Adrenal gland (tissue), 19 donors: ENCODE measurements at places on chromosomes 1 and 21. TPM values are rescaled to one million over a fixed set of nuclear protein-coding genes. Genes with fewer than 3 reads are reported as not detected.
A peak's percentile ranks its signal among the peaks of the same experiment; 100 is the strongest.

GRCh38 chr1:204828352-204828850 lies 42.3 kb upstream of the NFASC start:
- no peaks in the 10 kb centered on the region for H3K27me3 ChIP-seq
- DNase-seq: peak; percentile 66
- H3K4me1 ChIP-seq: no peaks in the 10 kb centered on the region
- no peak overlapping the region for H3K27ac ChIP-seq

The LMOD1 gene
- total RNA-seq: 58.2 TPM

DNA sequence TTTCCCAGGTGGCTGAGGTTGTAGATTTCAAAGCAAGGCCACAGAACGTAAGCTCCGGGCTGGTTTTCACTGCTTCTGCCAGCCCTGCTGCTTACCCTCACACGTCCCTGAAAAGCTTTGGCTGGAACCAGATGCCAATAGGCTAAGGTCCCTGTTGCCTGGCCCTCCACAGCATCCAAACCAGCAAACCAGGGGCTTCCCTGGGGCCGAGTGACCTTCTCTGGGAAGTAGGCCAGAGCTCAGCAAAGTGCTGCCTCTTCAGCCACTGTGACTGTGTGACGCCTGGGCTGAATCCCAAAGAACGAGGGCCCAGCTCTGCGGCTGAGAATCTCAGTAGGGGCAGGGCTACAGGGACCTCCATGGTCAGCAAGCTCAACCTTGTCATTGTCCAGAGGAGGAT lies 28.9 kb upstream of the RBM15 start:
- no peak overlapping the region for H3K4me3 ChIP-seq
- H3K36me3 ChIP-seq: no peaks in the 10 kb centered on the region
- peaks cover 36% of the 10 kb centered on the region for H3K4me1 ChIP-seq
- no peak overlapping the region for H3K27ac ChIP-seq
- no peaks in the 10 kb centered on the region for H3K27me3 ChIP-seq

- H3K36me3 ChIP-seq: no peaks in the 10 kb centered on the region
- H3K27ac ChIP-seq: no peak overlapping the region
- no peaks in the 10 kb centered on the region for H3K27me3 ChIP-seq
- peaks cover 24% of the 10 kb centered on the region for H3K4me1 ChIP-seq
- DNase-seq: no peak
Observed at GRCh38 chr1:112507921-112508277, 866 bp upstream of the WNT2B start.

DNA sequence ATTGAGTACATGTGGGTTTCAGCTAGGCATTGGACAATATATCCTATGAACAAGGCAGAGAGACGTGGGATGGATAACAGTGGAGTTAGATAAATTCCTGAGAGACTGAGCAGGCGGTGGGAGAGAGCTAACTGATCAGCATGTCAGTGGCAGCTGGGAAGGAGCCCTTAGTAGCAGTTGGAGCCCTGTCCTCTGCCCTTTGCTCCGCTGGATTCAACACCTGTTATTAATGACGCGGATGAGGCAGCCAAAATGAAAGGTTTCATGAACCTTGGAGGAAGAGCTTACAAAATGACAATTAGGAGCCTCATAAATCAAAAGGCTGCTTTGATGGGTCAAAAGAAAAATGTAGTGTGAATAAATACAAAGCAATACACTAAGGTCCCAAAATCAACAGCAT lies 16.1 kb downstream of the UBIAD1 start:
- H3K27me3 ChIP-seq: no peaks in the 10 kb centered on the region
- no peak overlapping the region for H3K4me3 ChIP-seq
- DNase-seq: no peak
- H3K36me3 ChIP-seq: no peaks in the 10 kb centered on the region
- H3K4me1 ChIP-seq: no peaks in the 10 kb centered on the region
